Stimulated activated CD4-positive, alpha-beta T cell treated with anti-CD3 and anti-CD28 coated beads, Interleukin-12 subunit alpha, Interleukin-12 subunit beta, amount 100 ng/mL, for 4 hours (primary cell): ENCODE measurements at places on chromosomes 1 and 21.

DNA sequence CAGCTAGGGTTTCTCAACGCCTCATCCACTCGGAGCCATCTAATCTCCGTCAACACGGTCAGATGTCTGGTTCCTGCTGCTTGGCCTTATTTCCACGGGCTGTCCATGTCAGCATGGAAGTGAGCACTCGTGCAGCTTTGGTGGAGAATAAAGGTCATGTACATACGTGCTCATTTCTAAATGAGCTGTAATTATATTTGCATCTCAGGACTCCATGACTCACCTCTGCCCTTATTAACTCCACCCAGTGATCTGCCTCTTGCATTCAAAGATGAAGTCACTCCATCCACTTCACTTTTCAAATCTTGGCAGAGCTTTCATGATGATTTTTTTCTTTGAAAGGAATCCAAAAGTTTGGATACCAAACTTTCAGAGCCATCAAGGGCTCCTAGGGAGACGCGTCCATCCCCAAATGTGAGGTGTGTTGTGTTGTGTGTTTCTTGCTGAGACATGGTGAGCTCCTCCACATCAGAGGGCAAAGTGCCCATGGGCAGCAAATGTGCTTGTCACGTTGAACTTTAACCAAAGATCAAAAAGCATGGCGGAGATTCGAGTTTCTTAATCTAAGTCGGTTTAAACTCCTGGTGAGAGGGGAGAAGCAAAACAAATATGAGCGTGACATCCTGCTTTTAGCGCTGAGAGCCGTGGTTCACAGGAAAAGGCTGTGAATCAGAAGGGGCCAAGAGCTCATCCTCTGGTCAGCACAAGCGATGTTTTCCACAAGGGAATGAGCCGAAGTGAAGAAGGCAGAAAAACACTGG lies 68.6 kb upstream of the ERRFI1 start:
- DNase-seq: no peak

GRCh38 chr1:67171978-67172377 lies 5.7 kb downstream of the IL23R start:
- no peak for DNase-seq

DNA sequence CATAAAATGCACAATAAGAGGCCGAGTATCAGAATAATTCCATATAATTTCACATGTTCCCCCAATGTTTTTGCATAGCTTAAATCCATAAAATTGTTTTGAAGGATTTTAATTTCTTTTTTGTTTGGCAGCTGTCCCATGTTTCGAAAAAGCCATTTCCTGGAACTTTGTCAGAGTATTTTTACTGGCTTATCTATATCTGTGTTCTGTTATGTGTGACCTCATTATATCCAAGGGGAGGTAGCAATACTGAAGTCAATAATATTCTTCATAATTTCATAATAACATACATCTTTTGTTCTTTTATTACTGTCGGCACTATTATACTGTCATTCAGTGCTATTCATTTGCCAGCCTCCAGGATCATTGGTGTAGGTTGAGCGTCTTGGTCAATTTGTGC lies 9.4 kb upstream of the BACH1 start:
- no peak for DNase-seq

DNA sequence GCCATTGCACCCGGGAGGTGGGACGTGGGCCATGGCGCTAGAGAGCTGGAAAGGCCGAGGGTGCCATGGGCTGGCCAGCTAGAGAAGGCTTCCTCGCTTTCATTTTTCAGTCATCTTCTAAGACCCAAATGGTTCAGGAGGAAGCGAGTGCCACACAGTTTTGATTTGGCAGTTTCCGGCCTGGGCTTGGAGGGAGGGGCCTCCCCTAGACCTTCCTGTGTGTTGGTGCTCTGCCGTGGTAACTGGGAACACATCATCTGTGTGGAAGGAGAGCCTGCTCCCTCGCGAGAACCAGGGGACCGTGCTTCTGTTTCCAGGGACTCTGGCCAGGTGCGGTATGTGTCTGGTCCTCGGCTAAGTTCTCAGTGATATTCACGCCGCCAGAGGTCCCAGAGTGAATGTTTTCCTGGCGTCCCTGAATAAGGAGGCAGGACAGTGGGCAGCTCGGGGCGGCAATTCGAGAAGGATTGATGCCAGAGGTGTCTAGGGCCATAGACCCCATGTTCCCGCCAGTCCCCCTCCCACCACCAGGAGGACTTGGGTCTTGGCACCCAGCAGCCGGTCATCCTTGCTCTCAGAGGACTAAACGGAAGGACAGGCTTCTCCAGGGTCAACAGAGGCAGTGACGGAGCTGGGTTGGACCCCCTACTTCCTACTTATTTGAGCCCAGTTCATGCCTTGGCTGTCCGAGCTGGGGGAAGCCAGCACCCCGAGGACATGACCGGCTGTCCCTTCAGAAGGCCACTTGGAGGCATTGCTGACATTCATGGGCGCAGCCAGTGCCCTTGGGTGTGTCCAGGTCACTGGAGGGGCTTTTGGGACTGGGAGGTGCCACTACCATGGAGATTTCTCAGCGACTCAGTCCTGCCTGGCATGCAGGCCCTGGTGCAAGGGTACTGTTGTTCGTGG lies 2.7 kb upstream of the NPHP4 start:
- peak; percentile 40 for DNase-seq

- no peak for DNase-seq
Observed at GRCh38 chr1:217856342-217857034, 225.3 kb downstream of the SPATA17 start.

DNA sequence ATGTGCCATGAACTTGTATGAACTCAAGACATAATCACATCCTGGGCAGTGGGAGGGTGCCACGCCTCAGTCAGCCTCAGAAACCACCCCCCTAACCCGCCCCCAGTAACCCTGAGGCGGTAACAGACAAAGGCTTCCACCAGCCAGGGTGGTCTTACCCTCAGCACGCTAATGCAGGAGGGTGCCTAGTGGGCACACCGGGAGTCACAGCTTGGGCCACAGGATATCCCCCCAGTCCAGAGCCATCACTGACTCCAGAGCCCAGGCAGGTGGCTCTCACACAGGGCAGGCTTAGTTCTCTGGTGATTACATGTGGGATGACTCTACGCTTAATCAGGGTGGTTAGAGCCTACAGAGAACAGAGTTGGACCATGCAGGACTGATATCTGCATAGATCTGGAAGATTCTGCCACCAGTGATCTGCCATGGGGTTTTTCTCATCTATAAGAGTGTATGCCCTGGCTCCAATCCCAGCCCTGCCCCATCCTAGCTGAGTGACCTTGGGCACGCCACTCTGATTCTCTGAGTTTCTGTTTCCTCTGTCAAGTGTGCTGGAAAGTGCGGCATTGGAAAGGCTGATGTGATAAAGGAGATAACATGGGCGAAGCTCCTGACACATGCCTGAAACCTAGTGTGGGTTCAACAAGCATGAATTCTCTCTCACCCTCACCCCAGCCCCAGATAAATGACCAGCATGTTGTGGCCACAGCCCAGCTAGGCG lies 27.3 kb downstream of the OPTC start:
- no peak for DNase-seq

- DNase-seq: no peak
Observed at GRCh38 chr1:176559878-176560277, 96.9 kb downstream of the PAPPA2 start.

- DNase-seq: no peak
Observed at GRCh38 chr1:8782001-8782620, 35.3 kb downstream of the RERE start.

GRCh38 chr1:156654700-156655099 lies 12.8 kb downstream of the BCAN start:
- no peak for DNase-seq

DNA sequence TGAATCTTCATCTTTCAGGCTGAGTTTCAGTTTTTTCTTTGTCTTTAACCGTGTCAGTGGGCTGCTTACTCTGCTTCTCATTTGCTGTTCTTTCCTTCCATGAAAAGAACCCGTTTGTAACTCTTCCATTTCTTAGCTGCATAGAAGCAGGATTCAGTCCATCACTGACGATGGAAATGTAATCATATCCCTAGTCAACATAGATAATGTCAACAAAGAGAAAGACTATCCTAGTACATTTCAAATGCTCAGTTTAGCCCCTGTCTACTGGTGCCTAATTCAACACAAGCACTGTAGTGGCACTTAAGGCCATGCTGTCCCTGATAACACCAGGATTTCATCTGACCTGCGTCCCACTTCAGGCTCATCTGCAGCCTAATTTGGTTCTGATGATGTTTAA lies 376 bp downstream of the GBP1 start:
- no peak for DNase-seq

DNA sequence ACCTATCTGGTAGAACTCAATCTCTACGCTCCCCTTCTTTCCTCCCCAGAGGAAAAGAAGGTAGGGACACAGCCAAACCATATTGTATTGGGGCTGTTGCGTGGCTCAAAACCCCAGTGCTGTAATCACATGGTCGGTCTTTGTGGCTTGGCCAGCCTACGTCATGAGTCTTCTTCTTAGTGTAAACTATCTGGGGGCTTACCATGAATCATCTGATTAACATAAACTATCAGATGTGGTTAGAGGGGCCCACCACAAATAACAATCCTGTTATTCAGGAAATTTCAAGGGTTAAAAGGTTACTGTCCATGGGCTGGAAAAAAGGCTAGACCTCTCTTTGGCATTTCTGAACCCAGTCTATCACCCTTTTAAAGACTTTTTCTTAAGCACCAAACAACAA lies 49.5 kb upstream of the GPR52 start:
- no peak for DNase-seq

DNA sequence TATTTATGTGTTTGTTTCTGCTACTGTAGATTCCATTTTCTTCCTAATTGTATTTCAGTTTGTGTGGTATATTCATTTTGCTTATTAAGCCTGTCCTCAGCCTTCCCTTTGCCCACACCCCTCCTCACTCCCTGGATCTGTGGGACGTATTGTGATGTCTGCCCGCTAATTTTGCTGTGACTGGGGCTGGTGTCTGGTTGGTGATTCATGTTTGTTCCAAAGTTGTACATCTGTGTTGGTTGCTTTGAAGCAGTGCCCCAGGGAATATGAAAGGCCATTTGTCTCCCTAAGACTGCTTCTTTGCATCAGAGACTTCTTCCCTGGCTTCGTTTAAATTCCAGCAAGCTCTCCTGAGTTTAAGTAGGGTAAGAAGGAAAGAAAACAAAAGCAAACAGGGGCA lies 289.5 kb upstream of the SGIP1 start:
- DNase-seq: no peak

GRCh38 chr1:185477638-185478580 lies 160.9 kb upstream of the IVNS1ABP start:
- no peak for DNase-seq

GRCh38 chr21:32423320-32424190 lies 11.0 kb downstream of the EVA1C start:
- DNase-seq: no peak

GRCh38 chr21:16086121-16086520 lies 356.3 kb downstream of the USP25 start:
- DNase-seq: no peak

DNA sequence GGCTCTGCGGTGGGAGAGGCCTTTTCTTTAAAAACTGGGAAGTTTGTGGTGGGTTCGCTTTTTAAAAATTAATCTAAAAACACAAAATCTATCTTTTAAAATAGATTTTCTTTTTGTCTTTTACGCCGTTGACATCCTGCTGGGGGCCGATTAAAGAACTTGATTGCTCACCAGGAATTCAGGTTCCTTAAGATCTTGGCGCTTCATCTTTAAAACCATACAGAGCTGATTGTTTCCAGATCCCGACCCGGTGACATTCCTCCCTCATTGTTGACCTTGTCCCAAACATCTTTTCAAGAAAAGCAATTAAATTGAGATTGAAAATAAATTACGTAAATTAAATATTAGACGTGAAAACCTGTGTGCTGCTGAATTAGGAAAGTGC lies 546 bp upstream of the ZNF697 start:
- no peak for DNase-seq

- no peak for DNase-seq
Observed at GRCh38 chr1:38114241-38115026, 67.8 kb upstream of the POU3F1 start.

DNA sequence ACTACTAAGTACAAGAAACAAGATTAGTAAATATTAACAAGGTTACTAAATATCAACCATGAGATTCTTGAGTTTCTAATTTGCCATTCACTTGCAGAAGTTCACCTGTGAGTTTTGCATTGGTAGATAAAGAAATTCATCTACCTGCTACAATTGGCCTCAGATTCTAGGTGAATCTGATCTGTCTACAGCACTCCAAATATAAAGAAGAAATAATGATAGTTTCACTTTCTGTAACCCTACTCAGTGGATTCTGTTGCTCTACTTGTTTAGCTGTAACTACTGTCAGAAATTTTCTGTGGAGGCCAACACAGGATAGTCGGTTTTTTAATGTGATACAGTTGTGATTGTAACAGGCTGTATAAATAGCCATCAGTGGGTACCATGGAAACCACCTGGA lies 118.6 kb downstream of the NR5A2 start:
- no peak for DNase-seq

DNA sequence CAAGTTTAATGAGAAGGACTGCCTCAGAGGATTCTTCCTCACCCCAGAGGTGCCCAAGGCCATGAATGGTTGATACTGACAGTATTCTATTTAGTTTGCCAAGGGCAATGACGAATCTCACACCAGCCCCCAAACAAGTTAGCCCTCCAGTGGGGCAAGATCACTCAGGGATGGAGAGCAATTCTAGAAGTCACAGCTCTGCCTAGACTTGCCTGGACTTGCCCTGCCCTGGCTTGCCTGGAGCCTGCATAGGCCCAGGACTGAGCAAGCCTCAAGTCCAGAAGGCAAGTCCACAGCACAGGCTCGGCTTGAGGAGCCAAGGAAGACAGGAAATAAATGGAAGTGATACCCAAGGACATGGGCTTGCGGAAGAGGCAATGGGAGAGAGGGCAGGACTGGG lies 39.5 kb upstream of the RGS16 start:
- DNase-seq: no peak

DNA sequence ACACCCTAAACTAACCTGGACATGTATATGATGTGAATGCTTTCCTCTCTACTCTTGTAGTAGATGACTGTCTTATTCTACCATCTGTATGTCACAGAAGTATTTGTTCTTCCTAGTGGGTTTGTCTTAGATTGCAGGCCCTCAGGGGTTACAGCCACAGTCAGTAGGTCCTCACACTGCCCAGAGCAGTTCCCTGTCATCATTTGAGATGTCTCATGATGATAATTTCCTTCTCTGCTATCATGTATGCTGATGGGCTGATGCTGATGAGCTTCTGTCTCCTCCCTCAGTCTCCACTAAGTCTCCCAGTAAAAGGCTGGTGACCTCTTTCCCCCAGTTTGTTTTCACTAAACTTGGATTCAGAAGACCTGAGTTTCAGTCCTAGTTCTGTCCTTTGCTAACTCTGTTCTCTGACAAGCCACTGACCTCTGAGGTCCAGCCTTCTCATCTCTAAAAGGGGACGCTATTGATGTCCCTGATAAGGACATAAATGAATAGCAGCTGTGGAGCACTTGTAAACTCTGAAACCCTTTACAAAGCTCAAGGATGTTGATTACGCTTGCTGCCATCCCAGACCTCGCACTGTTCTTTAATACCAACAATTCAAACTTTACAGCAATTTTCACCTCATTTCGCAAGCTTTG lies 3.1 kb upstream of the ETV3 start:
- DNase-seq: no peak

GRCh38 chr1:232622981-232623380 lies 7.0 kb downstream of the SIPA1L2 start:
- no peak for DNase-seq

GRCh38 chr1:39063775-39064174 lies 37.6 kb downstream of the NDUFS5 start:
- DNase-seq: no peak
